ENCODE measurements at places on chromosomes 3 and 15.

DNA sequence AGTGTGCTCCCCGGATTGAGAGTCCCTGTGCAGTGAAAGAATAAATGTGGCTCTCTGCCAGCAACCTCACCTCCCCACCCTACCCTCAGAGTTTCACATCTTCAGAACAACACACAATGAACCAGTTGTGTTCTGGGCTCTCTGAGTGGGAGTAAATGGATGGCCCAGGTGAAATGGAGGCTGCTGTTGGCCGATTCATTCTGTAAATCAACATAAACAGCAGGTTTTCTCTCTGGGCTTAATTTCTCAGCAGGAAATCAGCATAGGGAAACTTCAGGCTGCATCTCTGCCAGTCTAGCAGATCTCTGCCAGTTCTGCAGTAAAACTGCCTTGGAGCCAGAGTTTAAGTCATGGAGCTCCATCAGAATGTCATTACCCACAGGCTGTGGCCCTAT is 54.6 kb upstream of the FURIN start:
- DNase-seq = no peak

GRCh38 chr3:51734572-51734907 is 27.7 kb downstream of the GRM2 start:
- DNase-seq = no peak

DNA sequence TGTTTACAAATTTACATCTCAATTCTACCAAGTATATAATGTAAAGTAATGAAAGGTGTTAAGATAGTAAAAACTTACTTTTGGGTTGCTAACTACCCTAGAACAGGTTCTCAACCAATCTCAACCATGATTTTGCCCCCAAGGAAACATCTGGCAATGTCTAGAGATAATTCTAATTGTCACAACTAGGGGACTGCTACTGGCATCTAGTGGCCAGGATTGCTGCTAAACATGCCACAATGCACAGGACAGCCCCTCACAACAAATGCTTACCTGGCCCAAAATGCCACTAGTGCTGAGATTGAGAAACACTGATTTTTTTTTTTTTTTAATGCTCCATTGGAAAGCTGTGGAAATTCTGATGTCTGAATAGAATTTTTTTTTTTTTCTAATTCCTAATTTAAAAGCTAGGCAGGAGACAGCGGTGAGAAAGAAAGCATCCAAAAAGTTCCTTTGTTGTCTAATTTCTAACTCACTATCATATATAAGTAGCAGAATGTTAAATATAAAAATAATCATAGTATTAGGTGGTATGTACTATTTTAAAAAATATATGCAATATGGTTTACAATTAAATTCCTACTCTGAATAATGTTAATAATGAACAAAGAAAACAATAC is 81.5 kb downstream of the TJP1 start:
- no peak for DNase-seq

GRCh38 chr3:42159706-42160472 is 68.7 kb downstream of the TRAK1 start:
- no peak for DNase-seq

DNA sequence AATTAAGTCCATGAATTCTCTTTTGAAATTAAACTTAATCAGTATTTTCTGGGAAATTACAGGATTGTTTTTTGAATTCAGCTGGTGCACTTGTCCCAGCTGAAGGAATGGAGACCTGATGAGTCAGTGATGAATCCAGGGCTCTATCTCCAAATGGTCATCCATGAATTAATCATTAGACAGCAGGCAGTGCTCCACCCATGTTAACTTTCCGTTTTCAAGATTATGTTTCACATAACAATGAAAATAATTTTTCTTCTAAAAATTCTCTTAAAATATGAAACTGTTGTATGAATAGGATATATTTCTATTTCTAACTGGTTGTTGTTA is 13.9 kb upstream of the PAQR9 start:
- no peak for DNase-seq

DNA sequence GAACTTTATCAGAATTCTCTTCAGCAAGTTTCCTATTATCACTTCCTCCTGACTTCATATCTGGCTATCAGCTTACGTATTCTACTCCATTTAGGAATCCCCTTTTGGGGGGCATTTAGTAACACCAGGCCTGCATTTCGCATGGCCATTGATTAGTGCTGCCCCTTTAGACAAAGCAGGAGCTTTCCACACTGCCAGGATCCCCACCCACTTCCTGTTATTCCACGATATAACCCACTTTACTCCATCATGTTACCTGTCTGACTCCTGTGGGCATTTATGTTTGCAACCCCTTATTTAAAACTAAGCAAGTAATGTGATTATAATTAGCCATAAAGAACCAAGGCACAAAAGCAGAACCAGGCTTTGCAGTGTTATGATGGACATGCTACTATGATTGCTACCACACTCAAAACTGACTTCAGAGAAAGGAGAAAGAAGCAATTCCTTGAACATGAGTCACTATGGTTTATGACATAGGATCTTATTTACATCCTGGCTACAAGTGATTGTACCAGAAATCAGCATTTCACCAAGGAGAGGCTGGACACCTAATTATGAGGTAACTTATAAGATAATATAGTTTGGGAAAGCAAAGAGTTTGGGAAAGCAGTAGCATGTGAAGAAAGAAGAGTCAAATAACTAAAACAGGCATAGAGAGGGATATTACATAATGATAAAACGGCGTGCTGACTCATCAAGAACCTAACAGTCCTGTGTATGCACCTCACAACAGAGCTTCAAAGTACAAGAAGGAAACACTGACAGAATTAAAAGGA is 96.3 kb downstream of the IGSF11 start:
- no peak for DNase-seq
